Stimulated activated CD8-positive, alpha-beta memory T cell treated with anti-CD3 and anti-CD28 coated beads, Interleukin-4, amount 100 ng/mL, for 24 hours (primary cell): ENCODE measurements at places on chromosomes 2 and 18.

- peak; percentile 66 for DNase-seq
These were observed 17.0 kb upstream of the CD8A start for GRCh38 chr2:86807468-86808275.

DNA sequence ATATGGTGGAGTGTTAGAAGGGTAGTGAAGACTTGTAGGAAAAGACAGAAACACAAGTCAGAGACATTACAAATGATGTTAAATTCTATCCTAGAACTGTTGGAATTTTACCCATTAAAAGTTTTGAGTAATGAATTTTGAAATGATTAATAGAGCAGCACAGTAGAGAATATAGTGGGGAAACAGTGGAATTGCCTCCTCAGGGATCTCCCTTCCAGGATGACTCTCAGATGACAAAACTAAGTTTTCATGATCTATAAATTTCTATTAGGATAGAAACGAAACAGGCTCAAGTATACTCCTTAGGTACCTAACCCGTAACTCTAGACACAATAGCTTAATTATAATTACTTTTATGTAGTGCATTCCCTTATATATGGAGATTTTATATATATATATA is 86.7 kb downstream of the DPP4 start:
- DNase-seq = no peak

GRCh38 chr2:230798769-230799399 is 65.9 kb upstream of the ITM2C start:
- DNase-seq = no peak

DNA sequence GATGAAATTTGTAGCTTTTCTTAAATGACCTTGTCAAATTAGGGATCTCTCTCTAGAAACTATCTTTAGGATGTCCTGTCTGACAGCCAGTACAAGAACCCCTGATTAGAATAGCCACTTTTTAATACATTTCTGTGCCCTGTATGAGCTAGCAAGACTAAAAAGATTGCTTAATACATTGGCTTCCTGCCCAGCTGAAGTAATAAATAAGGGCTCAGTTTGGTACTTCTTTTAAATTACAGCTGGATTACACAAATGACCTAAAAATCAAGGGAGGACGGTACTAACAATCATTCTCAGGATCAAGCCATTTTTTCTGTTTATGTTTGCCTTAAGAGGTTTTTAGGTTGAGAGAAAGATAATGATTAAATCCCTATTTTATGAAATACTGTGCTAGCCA is 11.6 kb upstream of the OLA1 start:
- no peak for DNase-seq

GRCh38 chr2:209976698-209977385 is 25.6 kb upstream of the RPE start:
- DNase-seq = no peak

DNA sequence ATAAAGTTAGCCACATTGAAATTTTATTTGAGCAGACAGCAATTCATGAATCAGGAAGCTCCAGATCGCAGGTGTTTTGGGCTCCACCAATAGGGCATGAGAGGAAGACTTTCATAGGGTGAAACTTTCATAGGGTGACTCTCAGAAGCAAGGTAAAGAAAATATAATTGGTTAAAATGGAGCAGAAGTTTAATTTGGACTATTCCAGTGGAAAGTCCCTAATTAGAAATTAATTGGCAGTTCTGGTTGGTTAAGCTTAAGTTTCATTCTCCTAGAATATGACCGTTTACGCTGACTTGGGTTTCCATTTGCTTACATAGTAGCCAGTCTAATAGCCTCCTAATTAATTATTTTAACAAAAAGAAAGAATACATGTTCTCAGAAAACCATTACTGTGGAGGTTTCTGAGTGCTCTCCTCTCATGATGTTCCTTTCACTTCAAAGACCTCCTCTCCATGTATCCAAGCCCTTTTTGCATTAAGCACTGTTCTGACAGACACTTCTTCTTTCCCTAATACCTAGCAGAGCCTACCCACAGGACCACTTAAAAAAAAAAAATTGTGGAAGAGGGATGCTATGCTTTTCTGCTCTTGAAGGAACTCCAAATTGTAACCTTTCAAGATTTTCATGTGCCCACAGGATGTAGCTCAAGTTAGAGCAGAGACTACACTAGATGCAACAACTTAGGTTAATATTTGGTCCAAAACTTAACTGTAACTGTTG is 99.1 kb downstream of the MREG start:
- DNase-seq = no peak

DNA sequence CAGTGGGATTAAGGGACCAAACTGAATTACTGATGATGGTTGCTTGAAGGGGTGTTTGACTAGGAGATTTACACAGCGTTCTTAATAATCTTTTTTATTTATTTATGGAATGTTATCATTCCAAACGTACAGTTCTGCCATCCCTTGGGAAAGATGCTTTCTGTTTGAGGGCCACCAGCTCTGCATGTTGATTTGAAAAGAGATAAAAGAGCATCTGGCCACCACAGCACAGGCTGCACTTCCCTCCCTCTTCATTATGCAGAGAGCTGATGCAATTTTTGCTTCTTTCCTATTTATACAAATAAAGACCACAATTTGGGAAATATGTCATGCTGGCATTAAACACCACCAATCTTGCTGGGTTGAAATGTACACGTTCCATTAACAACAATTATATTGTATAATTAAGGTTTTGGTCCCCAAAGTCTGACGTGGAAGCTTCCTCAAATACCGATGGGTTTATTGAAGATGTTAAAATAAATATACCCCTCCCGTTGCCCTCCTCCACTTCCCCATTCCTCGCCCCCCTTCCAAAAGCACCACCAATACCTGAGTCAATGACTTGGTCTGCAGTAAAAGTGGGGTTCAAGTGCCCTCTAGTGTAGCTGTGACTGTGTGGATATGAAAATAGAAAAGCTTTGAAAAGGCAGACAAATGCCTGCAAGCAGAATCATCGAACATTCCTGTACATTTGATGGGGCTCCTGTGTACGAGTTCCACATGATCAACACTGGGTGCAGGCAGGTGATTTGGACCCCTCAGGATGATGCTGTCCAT is 211.9 kb downstream of the HRH4 start:
- DNase-seq = no peak
